ENCODE measurements at places on chromosomes 5 and 9.

GRCh38 chr9:972501-973294 lies 3.8 kb upstream of the DMRT3 start:
- DNase-seq = no peak

GRCh38 chr5:154318691-154319090 lies 127.1 kb upstream of the SAP30L start:
- DNase-seq = no peak

GRCh38 chr5:32942225-32942989 lies 231.3 kb downstream of the NPR3 start:
- no peak for DNase-seq

DNA sequence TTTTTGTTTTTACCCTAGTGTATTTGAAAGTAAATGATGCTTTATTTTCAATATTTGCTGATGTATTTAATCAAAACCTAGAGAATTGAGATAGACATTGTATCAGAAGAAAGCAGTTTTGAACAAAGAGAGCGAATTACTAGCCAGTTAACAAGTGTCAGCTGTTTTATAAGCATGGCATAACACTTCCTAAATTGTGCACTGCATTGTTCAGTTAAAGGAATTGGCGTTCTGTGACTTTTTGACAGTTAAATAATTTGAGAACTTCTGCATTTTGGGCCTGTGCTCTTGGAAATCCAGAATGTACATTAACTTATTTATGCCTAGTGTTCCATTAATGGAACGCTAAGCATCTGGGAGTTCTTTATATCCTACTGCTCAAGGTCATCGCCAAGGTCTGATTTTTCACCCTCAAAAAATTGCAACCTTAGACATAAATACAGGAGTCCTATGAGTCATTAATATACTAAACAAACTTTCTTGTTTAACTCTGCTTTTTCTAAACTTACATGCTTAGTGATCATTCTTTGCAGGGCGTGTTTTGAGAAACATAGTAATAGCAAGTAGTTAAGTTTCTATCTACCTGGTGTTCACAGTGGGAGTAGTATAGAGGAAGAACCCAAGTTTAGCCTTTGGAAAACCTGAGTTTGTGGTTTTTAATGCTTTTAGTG lies 31.1 kb downstream of the RASA1 start:
- DNase-seq = no peak

GRCh38 chr5:26227245-26227644 lies 811.1 kb downstream of the CDH9 start:
- no peak for DNase-seq

DNA sequence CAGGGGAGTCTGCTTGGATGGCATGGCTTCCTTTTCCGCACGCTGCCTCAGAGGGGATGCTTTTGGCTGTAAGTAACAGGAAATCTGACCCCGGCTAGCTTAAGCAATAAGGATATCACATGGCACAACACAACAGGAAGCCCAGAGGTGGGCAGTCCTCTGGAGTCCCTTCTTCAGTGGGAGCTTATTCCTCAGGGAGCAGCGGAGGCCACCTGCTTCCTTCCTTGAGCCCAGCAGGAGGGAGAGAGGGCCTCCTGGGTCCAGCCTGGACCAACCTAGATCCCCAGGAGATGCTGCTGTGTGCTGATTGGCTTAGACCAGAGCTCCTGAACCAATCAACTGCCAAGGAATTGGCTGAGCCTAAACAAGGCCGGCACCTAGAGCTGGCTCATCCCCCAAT lies 66.3 kb downstream of the C9orf50 start:
- no peak for DNase-seq

DNA sequence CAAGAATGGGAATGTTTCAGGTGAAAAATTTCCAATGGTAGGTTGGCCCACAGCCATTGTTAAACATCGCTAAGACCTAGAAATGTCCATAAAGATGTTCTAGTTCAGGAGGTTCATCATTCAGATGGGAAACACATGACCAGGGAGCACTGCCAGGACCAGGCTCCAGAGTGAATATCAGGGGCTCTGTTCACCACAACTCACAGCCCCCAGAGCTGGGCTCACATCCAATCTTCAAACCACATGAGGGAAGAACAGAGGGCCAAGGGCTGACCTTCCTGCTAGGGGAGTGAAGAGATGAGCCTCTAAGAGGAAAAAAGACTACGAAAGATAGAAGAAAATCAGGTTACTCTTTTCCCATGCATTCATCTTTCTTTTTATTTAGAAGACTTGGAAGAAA lies 205.8 kb downstream of the SEMA5A start:
- no peak for DNase-seq

DNA sequence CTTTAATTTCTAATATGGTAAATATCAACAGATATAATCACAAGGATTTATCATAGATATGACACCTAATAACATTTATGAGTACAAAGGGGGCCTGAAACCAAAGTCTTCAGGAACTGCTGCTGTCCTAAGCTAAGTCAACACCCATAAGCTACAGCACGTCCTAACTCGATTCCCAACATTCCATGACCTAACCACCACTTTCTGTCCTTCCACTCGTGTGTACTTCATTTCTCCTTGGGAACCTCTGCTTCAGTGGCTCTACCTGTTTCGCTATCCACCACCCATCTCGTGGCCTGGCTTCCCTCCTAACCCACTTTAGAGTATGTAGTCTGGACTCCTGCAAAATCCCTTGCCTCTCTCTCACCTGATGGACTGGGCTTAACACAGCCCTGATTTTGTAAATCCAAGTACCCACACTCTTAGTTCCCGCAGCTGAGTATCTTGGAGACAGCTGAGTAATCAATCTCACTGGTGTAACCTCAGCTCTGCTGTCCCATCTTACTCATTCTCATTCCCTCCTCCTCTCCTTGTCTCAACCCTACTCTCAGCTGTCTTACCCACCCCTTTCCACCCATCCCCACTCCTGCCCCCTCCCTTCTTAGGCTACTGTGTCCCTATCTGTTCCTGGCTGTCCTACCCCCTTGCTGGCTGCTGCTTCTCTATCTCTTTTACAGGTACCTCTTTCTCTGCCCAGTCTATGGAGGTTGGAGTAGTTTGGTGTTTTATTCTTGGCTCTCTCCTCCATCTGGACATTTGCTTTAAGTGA lies 101.8 kb downstream of the MAST4 start:
- no peak for DNase-seq

GRCh38 chr5:17817990-17818389 lies 183.7 kb downstream of the TAF11L14 start:
- no peak for DNase-seq

GRCh38 chr5:116908537-116908936 lies 333.9 kb upstream of the SEMA6A start:
- DNase-seq = no peak

- DNase-seq = no peak
These were observed 679.8 kb upstream of the FTMT start for GRCh38 chr5:121171834-121172233.

DNA sequence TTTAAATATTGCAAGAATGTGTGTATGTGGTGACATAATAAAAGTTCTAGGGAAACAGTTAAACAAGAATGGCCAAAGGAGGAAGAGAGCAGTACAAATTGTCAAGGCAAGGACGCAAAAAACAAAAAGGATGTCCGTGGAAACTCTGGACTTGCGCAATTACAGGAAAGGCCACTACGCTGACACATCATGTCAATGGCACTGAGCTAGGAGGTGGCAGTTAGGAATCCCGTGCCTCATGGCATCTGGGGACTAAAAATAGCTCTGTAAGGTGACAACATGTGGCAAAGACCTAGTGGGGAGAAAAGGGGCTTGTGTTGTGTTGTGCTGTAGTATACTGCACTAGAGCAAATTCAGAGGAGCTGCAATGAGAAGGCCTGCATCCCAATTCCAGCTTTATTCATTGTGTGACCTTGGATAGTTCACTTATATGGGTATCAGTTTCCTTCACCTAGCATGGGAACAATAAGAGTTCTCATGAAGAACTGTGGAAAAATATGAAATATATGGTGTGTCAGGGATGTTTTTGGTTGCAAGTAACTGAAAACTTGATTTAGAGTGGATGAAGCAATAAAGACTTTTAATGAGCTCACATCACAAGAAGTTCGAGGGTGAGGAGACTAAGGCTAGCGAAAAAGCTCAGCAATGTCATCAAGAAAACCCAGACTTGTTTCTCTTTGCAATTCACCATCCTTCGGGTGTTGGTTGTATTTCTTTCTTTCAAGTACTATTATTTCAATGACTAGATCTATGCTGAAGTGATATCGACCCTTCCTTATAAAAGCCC lies 124.1 kb upstream of the STC2 start:
- no peak for DNase-seq

- no peak for DNase-seq
These were observed 1.6 kb downstream of the LMX1B start for GRCh38 chr9:126615245-126615790.

- no peak for DNase-seq
These were observed 4.3 kb downstream of the SH3GLB2 start for GRCh38 chr9:129023908-129024233.

DNA sequence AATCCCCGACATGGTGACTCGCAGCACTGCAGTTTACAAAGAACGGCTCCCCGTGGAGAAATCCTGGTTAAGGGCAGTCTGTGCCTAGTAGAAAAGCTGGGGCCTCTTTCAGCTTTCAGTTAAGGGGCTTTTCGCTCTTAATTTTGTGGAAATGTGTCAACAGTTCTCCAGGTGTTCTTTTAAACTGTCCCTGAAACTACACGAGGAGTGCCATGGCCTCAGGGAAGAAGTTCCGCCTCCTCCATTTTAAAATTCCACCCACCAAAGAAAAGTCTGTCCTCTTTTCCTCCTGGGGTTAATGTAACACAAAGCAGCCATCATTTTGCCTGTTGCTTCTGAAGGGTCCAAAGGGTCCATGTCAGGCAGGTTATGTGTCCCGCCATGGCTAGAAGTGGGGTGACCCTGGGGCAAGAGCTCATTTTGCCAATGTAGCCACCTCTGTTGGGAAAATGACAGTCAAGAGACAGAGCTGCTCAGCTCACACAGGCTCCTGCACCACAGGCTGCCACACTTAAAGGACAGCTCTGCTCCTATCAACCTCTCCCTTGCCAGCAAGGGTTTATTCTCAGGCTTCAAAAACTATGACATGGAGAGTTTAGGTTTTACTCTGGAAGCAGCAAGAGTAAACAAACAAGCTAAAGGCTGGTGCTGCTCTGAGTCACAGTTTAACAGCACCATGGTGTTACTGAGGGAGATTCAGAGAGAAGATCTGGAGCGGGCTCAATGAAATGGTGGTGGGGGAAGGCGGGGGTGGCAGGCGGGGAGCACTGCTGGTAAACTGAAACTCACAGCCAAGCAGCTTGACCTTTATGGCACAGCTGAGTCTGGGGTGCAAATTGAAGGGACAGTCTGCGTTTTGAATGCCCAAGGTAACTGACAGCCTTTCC lies 3.2 kb downstream of the WHRN start:
- peak; percentile 56 for DNase-seq

GRCh38 chr5:73901043-73901442 lies 275.0 kb downstream of the ARHGEF28 start:
- no peak for DNase-seq

- no peak for DNase-seq
These were observed 89.6 kb downstream of the RIC1 start for GRCh38 chr9:5718296-5719032.

- DNase-seq = no peak
These were observed 202.2 kb upstream of the RPS23 start for GRCh38 chr5:82480331-82480730.

DNA sequence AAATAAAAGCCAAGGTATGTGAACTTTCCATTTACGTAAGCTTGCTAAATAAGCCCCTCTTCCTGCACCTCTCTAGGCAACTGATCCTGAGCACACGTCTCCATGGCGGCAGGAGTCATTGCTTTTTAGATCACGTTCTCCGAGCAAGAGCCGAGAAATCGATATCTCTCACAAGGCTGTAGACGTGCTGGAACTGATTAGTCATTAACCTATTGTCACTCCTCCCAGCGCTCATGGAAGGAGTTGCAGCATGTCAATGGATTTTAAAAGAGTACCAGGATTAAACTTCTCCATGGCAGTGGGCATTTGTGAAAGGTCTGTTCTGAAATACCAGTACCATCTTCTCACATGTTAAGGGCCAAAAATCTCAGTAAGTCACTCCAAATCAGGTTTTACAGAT lies 4.7 kb upstream of the ADCY2 start:
- DNase-seq = no peak

- no peak for DNase-seq
These were observed 34.5 kb upstream of the SAP30L start for GRCh38 chr5:154411338-154411737.

- no peak for DNase-seq
These were observed 6.1 kb downstream of the PRDM6 start for GRCh38 chr5:123094919-123095797.

DNA sequence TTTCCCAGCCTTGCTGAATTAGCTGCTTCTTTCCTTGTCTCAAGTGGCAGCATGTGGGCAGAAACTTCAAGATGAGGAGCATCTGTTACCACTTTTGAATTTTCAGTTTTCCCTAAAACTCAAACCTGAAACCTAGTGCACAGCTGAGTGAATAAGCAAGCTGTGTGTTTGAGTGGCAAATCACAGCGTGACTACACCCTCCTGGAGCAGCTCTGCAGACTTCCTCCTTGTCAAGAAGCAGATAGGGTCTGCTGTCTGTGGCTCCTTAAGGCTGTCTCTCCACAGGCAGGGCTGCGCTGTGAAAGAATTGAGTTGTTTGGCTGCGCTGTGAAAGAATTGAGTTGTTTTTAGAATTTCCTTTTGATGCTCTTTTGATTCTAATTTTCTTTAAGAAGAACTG lies 179.7 kb upstream of the HAPLN1 start:
- no peak for DNase-seq

DNA sequence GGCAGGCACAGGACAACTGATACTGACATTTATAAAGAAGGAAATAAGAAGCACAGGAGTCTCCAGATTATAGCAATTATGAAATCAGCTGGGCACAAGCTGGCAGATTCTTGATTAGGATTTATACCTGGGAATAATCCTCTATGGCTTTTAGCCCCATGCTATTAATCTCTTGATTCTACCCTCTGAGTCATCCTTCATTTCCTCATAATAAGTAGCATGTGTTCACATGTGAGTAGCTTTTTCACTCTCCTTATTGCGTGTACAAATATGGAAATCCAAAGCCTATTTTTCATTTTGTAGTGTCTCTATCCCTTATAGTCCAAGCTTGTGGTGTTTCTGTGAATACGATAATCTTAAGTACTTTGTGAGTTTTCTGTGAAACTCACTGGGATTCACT lies 185.0 kb upstream of the PRLR start:
- DNase-seq = no peak

- DNase-seq = no peak
These were observed 103.5 kb upstream of the PTCH1 start for GRCh38 chr9:95620314-95620713.

DNA sequence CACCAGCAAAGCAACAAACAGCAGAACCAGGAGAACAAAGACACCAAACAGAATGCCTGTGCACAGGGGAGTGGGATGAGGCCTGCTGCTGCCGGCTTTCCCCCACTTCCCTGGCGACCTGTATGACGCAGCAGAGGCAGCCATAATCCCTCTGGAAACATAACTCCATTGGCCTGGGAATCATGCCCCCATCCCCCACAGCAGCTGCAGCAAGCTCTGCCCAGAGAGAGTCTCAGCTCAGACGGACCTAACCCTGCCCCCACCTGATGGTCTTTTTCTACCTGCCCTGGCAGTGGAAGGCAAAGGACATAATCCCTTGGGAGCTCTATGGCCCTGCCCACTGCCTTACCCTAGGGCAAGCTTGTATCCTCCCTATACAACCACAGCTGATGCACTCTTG lies 81.8 kb upstream of the FANCC start:
- no peak for DNase-seq

Measured in occipital lobe (tissue), 3 donors.